Stimulated activated naive B cell treated with anti-CD40 and anti-IgM and Interleukin-4, amounts not matched to agents 10 μg/mL and 1 μg/mL and 100 μg/mL, for 72 hours (primary cell): ENCODE measurements at places on chromosomes 4 and X.

GRCh38 chr4:104930298-104930697 lies 216.4 kb upstream of the TET2 start:
- no peak for DNase-seq

- DNase-seq = no peak
Measured at GRCh38 chr4:16443504-16444088, 217.3 kb upstream of the TAPT1 start.

DNA sequence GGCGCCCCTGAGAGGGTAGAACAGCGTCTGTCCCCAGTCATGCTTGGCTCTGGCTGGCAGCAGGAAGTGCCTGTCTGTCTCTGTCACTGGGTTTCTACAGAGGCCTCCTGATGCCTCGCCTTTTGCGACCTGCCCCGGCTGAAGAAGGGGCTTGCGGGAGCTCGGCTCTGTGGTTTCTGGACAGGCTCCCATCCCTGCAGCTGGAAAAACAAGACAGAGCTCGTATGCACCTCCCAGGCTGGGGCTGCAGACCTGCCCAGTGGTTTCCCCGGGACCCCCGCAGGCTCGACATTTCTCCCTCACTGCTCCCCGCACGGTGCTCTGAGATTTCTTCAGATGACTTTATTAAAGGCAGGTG lies 57.0 kb upstream of the SORCS2 start:
- DNase-seq = no peak

DNA sequence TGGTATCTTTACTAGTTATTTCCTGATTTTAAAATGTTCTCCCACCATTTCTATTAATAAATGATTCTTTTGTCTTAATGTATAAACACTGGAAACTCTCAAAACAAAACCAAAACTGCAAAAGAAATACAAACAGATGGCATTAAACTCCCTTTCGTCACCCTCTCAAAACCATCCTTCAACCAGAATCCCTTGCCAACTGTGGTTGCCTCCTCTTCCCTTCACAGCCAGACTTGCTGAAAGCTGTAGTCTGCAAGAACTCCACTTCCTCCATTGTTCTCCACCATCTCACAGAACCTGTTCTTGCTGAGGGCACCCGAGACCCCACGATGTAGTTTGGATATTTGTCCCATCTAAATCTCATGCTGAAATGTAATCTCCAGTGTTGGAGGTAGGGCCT lies 96.5 kb downstream of the WWC2 start:
- DNase-seq = no peak

DNA sequence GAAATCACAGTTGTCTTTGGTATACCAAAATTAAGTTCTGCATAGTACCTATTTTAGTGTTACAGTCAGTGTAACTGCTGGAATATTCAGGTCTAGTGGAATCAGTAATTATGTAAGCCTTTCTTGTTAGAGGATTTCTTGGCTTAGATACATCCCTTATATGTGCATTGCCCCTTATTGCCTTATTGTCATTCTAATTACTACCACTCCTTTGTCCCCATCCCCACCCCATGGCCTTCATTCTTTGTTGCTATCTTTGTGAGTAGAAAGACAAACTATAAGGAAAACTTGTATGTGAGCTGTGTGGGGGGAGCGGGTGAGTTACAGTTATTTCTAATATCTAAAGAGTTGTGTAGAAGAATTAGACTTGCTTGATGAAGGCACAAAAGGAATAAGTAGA lies 36.9 kb upstream of the RPA4 start:
- no peak for DNase-seq

DNA sequence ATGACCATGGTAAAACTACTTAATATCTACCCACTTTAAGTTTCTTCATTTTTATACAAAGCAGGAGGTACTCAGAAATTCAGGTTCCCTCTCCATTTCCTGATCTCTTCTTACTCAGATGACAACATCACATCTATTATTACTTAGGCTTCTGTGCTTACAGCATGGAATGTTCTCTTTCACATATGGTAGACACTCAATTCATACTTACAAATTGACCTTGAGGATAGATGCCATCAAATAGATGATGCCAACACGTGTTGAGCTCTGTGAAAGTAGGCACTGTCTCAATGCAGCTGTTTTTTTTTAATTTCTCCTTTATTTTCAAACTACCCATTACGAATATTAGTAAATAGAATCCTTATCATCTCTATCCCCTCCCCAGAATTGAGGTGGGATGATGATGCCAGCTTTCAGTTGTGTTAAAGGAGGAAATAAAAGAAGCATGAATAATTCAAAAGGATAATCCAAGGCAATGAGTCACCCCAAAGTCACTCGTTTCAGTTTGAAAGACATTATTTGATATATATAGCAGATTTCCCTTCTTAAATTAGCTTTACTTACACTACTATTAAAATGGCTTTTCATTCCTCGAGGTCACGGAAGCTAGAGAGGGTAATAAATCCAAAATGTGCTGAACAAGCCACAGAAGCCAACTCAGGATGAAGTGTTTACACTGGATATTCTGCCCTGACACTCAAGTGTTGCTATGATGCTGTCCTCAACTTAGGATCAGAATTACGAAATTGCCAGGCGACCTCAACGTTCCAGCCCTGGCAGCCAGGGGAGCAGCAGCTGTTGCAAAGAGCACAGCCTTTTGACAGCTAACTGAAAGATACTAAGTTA lies 124.2 kb upstream of the EOLA2 start:
- no peak for DNase-seq

DNA sequence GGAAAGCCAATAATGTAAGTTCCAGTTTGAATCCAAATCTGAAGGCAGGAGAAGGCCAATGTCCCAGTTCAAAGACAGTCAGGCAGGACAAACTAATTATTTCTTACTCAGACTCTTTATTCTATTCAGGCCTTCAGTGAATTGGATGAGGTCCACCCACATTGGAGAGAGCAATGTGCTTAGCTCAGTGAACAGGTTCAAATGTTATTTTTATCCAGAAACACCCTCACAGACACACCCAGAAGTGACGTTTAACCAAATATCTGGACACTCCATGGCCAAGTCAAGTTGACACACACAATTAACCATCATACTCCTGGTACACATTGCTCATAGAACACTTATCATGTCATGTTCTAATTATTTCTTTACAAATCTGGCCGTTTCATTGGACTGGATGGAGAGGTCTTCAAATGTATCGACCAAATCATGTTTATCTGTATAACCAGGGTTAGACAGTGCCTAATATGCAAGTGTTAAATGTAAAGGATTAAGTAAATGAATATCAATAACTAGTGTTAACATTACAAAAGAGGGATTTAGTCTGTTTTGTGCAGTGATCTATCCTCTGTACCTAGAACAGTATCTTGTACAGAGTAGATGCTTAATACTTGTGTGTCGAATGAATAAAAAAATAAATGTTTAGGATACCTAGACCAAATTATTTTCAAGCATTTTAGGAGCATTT lies 27.1 kb upstream of the XK start:
- DNase-seq = no peak

DNA sequence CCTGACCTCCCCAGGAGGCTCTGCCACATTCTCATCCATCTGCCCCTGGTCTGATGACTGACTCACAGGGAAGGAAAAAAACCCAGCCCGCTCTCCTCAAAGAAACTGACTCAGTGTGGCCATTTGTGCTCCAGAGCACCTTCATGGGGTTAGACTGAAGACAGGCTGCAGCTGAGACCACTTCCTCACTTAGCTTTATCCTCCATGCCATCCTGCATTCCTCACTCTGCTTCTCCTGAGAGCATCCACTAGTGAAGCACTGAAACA lies 35.9 kb upstream of the HPSE start:
- DNase-seq = no peak
